ENCODE measurements at places on chromosomes 5 and 9.

DNA sequence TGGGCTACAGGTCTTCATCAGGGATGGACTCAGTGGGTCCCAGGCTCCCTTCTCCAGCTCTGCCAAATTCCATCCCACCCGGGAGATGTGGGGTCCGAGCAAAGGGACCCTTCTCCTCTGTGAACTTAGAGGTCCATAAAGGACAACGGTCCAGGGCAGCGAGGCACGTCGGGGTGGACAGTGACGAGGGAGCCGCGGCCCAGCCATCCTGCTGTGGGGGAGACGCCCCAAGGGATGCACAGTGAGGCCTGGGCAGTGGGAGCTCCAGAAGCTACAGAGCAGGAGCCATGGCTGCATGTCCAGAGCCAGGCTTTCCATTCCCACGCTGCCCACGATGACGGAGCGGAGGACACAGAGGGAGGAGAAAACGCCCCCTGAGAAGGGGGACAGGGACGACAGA, 107.5 kb upstream of the PPP1R26 start:
- DNase-seq = no peak

- DNase-seq = no peak
Observed at GRCh38 chr5:172052450-172053236, 46.2 kb upstream of the FBXW11 start.

DNA sequence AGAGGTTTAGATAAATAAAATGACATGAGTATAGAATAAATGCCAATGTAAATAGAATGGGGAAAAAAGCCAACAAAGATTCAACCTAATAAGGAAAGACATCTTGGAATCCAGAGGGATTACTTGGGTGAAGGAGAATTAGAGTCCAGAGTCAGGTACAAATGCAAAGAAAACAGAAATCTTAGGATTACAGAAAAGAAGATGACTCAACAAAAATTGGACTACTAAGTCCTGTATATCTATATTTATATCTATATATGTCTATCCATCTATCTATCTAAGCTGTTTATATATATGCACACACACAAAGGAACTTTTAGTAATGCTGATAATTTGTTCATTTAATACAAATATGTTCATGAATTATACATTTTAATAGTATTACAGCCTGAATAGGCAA, 27.6 kb downstream of the FAM174A start:
- DNase-seq = no peak

GRCh38 chr9:110007477-110008270, 200.3 kb downstream of the C9orf152 start:
- no peak for DNase-seq

DNA sequence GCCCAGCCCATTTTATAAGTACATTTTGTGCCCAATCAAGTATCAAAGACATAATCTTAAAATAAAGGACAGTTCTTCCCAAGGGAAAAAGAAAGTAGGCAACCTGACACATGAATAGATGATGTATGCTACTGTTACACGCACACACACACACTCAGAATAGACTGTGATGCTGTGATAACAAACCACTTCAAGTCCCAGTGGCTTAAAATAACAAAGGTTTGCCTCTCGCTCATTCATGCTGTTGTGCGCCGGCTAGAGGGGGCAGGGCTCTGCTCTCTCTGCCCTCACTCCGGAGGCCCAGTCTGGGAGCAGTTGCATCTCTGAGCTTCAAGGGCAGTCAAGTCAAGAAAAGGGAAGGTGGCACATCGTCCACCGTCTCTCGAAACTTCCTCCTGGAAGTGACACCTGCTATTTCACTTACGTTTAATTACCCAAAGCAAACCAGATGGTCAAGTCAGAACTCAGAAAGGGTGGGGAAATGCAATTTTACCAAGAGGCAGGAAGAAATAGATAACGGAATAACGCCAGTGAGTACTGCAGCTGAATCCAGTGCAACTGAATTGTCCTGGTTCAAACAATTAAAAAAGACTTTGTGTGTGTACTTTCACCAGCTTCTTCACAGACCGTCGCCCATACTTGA, 43.3 kb downstream of the ANKRD33B start:
- no peak for DNase-seq

- DNase-seq = no peak
Observed at GRCh38 chr9:31347082-31347617, 1037.3 kb upstream of the ACO1 start.

DNA sequence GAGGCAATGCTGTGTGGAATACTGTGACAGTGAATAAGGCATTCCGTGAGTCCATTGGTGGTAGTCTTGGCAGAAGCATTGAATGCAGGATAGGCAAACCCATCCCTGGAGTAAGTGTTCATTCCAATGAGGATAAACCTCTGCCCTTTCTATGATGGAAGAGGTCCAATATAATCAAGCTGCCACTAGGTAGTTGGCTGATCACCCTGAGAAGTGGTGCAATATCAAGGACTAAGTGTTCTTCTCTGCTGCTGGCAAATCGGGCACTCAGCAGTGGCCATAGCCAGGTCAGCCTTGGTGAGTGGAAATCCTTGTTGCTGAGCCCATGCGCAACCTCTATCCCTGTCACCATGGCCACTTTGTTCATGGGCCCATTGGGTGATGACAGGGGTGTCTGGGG, 70.1 kb downstream of the FBXO4 start:
- no peak for DNase-seq

GRCh38 chr5:177036443-177036842, 13.9 kb downstream of the ZNF346 start:
- DNase-seq = no peak

DNA sequence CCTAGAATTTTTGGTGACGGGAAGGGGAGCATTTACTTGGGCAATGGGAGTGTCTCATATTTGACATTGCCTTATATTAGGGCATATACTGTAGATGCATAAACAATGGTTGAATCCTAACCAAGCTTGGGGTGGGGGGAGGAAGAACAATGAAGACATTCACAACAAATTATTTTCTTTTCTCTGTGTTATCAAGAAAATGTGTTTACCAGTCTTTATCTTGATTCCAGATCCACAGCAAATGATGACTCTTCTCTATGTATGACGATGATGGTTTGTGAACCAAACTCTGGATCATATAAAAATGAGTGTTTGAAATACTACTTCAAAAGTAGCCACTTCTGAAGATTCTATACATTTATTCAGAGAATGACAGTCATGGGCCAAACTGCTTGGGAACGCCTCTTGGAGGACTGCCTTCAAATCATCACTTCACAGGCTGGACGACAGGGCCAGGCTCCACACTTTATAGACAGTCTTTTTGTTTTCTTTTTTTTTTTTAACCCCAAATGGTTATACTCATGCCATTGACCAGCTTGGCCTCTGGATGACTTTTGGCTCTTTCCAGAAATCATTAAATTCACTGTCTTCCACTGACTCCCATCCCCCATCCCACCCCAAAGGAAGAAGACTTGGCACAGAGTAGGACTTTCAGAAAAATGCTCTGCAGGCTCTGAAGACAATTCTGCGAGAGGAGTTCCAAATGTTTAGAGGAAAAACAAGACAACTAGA, 123.8 kb upstream of the LIFR start:
- no peak for DNase-seq

GRCh38 chr9:92036756-92037155, 78.5 kb downstream of the SPTLC1 start:
- no peak for DNase-seq

GRCh38 chr9:94534901-94535300, 20.0 kb upstream of the PCAT7 start:
- DNase-seq = no peak

GRCh38 chr9:137492464-137493363, 33.6 kb upstream of the NSMF start:
- DNase-seq = peak; percentile 42

DNA sequence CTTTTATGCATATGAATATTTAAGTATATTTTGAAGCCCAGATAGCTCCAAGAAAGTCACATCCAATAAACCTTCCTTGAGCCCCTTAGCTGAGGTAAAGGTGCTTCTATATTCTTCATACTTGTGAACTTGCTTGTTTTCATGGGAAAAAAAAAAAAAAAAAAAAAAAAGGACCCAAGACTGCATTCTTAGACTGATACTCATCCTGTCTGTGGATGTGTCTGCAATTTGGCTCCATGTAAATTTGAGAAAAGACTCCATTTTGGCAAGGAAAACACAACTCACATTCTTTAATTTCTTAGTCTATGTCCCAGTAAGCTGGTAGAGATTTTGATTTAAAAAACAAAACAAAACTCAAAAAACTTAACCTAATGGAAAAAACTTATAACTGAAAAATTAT, 238.3 kb downstream of the FBXL17 start:
- DNase-seq = no peak

- peak; percentile 58 for DNase-seq
Observed at GRCh38 chr5:15013654-15014463, 142.3 kb upstream of the ANKH start.

DNA sequence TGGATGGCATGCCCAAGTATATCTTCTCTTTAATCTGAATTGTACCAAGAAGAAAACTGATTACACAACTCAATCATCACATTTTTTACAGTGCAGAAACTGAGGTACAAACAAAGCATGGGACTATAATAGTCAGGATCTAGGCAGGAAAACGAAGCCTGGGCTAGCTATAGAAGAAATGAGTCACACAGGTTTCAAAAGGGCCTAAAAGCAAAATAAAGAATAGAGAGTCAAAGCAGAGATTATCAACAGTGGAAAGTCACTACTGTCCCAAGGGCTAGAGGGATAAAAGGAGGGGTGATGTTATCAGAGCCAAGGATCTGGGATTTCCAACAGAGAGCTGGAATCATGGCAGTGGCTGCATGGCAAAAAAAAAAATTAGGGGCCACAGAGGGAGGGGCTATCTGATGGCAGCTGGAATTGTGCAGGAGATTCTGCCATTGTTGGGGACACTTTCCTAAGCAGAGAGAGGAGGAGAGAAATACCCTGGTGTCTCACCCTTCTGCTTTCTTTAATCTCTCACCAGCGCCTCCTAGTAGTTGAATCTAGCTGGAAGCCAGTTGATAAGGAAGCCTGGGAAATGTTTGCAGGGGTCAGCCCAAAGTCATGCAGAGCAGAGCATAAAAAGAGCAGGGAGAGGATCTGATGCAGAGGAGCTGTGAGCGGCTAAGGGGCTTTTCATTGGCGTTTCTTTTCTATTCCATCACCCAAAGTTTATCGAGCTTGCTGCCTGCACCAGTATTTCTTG, 343.2 kb downstream of the ACTL7B start:
- no peak for DNase-seq

DNA sequence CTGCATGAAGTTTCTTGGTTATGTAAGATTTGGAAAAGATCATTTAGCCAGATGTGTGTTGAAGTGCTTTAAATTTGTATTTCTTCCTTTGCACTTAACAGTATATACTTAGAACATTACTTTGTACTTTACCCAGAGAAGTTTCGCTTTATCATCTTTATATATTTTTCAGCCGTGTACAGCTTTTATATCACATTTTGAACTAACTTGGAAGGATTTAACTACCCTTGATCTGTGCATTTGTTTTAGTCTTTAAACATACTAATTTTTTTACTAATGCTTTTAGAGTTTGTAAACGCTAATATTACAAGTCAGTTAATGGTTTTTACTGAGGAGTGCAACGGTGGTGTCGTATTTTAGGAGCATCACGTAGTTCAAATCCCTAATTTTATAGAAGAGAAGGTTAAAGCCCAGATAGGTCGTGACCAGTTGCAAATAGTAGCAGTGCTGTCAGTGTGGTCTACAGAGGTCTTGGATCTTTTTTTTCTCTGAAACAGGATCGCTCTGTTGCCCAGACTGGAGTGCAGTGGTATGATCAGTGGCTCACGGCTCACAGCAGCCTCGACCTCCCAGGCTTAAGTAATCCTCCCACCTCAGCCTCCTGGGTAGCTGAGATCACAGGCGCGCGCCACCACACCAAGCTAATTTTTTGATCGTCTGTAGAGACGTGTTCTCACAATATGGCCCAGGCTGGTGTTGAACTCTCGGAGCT, 2.0 kb downstream of the MATR3 start:
- no peak for DNase-seq

- DNase-seq = no peak
Observed at GRCh38 chr5:95620870-95621838, 1.3 kb downstream of the GPR150 start.

GRCh38 chr9:34140853-34141252, 14.4 kb upstream of the DCAF12 start:
- no peak for DNase-seq

- no peak for DNase-seq
Observed at GRCh38 chr9:121075251-121076036, 689 bp downstream of the CNTRL start.

DNA sequence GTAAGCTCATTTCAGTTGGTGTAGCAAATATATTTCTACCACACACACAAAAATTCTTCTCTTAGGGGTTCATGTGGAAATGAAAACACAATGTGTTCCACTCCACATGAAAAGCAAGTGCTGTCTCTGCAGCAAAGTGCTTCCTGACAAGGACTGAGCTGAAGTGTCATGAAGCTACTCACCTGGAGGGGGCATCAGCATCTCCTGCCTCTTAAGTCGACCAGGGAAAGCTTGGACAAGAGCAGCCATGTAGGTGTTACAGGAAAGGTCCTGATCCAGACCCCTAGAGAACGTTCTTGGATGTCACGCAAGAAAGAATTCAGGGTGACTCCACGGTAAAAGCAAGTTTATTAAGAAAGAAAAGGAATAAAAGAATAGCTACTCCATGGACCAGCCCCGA, 62.8 kb downstream of the SV2C start:
- DNase-seq = peak; percentile 51

GRCh38 chr9:105647595-105648349, 14.5 kb upstream of the TAL2 start:
- DNase-seq = no peak

GRCh38 chr5:94316916-94317838, 301.2 kb downstream of the KIAA0825 start:
- no peak for DNase-seq

- no peak for DNase-seq
Observed at GRCh38 chr5:33260098-33260497, 180.7 kb upstream of the TARS1 start.

- DNase-seq = no peak
Observed at GRCh38 chr9:94923326-94924089, 197.0 kb downstream of the AOPEP start.

DNA sequence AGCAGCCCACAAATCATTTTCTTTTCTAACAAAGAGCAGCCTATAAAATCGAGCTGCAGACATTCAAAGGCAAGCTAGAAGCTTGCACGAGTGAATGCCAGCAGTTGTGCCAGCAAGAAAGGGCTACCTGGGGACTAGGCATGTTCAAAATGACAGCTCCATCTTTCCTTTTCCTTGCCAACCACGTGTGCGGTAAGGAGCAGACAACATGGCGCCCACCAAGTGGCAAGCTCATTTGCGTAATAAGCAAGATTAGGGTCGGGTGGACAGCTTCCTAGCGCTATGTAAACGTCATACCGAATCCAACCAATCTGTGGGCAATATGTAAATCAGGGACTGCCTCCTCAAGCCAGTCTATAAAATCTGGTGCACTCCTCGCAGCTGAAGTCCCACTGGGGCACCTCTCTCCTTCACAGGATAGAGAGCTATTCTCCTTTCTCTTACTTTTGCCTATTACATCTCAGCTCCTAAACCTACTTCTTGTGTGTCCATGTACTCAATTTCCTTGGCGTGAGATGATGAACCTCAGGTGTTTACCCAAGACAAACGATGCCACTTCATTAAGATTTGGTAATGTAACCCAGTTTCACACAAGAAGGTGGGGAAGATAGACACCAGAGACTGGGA, 22.5 kb upstream of the SPARC start:
- DNase-seq = no peak

Measured in HCT116 (cell line).